NCI-H2029 treated with DMSO at 0.1 percent for 48 hours (cell line): ENCODE measurements at places on chromosomes 11 and 22.

GRCh38 chr11:15672825-15673224 lies 558.1 kb downstream of the INSC start:
- DNase-seq: no peak

GRCh38 chr22:33887173-33887572 lies 33.1 kb downstream of the LARGE1 start:
- DNase-seq: no peak

GRCh38 chr11:33773404-33773986 lies 825 bp downstream of the FBXO3 start:
- no peak for DNase-seq

GRCh38 chr11:85307366-85307765 lies 319.8 kb downstream of the DLG2 start:
- DNase-seq: no peak

GRCh38 chr11:27701355-27702105 lies 1.3 kb upstream of the BDNF start:
- DNase-seq: no peak

DNA sequence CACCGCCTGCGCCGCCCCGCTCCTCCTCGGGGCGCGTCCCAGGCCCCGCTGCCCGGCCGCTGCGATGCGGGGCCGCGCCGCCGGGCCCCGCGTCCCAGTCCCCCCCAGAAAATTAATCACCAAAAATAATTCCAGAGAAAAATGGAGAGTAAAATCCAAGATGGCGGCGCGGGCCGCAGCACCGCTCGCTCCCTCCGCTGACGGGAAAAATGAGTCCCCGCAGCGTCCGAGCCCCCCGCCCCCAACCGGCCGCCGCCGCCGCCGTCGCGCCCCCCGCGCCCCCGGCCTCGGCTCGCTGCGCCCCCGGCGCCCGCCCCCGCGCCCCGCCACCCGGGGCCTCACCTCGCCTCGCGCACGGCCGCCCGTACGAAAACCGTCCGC lies at the start of gene KMT5B:
KMT5B (minus strand) TSS at position 162 of the 381 bp plus-strand sequence. CDS start 23,220 bp downstream, outside the sequence.
- DNase-seq: no peak

- DNase-seq: no peak
Observed at GRCh38 chr11:86715611-86716010, 43.2 kb upstream of the ME3 start.

DNA sequence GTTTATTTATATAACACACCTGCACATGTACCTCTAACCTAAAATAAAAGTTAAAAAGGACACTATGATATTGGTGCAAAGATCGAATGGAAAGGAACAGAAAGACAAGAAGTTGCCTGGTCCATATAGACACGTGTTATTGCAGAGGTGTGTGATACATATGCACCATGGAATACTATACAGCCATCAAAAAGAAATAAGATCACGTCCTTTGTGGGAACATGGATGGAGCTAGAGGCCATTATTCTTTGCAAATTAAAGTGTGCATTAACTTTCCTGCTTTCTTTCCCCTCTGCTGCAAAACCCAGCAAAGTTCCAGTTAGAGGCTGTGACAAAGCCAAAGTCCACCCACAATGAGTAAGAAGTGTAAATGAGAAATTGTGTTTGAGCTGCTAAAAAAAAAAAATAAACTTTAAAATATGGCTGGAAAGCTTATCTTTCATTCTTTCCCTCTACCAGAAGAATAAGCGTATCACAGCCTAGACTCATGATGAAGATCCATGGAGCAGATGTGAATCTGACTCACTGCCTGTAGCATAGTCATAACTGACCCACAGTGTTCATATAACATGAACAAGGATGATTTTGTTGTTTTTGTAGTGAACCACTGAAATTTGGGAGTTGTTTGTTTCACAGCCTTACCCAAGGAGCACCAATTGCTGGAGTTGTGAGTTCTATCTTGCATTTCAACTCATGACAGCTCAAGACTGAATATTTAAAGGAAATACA lies 9.6 kb downstream of the OR52K1 start:
- DNase-seq: no peak

DNA sequence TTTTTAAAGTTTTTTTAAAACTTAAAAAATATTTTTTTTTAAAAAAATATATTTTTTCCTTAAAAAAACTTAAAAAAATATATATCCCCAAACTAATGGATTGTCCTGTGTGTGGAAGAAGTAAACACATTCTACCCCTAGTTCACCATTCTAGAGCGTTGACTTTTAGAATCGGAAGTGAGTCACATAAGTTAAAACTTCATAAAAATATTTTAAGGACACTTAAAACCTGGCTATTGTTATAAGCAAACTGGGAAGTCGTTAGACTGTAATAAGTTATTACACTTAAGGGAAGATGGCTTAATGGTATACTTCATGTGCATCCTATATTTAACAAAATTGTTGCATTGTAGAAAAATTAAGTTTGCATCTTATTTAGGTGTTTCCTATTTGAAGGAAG lies 21.1 kb downstream of the FAM118B start:
- DNase-seq: no peak

DNA sequence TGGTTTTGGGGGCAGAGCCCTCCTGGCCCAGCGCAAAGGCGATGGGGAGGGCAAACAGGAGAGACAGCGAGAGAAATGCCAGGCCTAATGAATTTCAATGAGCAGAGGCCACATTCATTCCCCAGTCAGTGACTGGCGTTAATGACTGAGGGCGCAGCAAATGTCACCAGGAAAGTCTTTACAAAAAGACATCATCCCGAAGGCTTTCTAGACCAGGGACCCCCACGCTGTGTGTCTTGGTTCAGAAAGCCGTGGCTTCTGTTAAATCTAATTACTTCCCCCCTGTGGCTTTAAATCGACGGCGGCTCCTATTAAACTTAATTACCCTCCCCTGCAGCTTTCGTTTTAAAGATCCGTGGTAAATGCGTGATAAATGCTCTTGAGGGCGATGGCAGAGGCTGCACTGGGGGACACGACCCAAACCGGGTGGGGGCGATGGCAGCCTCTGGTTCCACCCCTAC lies 1.6 kb upstream of the FGF19 start:
- DNase-seq: no peak

DNA sequence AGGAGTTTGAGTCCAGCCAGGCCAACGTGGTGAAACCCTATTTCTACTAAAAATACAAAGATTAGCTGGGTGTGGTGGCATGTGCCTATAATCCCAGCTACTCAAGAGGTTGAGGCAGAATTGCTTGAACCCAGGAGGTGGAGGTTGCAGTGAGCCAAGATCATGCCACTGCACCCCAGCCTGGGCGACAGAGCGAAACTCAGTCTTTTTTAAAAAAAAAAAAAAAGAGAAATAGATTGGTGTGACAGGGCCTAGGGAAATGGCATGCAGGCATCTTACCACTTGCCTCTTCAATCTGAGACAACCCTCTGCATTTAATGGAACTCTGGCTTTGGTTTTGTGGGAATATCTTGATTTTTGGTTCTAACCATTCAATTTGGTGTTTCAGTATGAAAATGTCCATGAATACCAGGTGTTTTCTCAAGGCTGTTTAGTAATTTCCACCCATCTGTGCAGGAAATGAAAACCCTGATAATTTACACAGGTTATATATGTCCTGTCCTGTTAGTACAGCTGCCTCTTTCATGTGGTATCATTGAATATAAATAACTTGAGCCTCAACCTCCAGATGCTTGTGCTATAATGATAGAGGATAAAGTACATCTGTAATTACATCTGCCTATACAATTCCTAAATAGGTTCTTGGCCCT lies 8.4 kb downstream of the XBP1 start:
- DNase-seq: no peak

DNA sequence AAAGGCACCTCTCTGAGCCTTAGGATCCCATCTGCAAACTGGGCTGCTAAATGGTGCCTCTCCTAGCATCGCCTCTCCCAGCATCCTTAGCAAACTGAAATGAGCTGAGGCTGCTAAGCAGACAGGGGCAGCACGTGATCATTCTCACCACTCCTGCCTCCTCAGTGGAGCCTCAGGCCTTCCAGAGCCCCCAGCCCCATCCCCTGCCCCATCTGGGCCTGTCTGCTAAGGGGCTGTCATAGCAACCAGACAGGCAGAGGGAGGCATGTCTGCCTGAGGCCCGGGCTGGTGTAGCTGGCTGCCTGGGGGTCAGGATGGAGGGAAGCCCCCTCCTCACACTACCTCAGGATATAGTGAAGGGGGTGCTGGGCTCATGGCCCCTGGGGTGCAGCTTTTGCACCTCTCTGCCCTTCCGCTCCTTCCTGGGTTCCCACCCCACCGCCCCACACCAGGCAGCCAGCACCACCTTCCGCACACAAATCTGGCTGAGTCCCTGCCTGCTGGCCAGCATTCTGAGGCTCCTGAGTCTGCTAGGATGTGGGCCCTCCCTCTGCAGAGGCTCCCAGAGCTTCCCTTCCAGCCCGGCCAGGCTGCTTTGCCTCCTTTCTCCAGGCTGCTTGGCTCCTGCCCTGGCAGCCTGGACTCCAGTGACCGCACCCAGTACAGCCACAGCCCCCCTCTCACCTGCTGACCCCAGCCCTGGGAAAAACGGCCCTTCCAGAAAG lies 47.5 kb upstream of the TTLL12 start:
- no peak for DNase-seq

- DNase-seq: no peak
Observed at GRCh38 chr11:112624431-112624830, 336.8 kb upstream of the NCAM1 start.

- no peak for DNase-seq
Observed at GRCh38 chr11:133219543-133219942, 312.8 kb downstream of the OPCML start.

- no peak for DNase-seq
Observed at GRCh38 chr11:111162305-111162704, 83.2 kb upstream of the POU2AF2 start.

- no peak for DNase-seq
Observed at GRCh38 chr11:65502274-65502554, 3.4 kb downstream of the MALAT1 start.

GRCh38 chr11:121206810-121207209 lies 85.8 kb upstream of the SC5D start:
- no peak for DNase-seq

DNA sequence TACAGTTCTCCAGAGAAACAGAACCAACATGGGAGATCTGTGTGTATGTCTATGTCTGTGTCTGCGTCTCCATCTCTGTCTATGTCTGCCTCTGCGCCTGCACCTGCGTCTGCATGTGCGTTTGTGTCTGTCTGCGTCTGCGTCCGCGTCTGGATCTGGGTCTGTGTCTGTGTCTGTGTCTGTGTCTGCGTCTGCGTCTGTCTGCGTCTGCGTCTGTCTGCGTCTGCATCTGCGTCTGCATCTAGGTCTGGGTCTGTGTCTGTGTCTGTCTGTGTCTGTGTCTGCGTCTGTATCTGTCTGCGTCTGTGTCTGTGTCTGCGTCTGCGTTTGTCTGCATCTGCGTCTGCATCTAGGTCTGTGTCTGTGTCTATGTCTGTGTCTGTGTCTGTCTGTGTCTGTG lies 88.4 kb upstream of the SLC22A12 start:
- no peak for DNase-seq

DNA sequence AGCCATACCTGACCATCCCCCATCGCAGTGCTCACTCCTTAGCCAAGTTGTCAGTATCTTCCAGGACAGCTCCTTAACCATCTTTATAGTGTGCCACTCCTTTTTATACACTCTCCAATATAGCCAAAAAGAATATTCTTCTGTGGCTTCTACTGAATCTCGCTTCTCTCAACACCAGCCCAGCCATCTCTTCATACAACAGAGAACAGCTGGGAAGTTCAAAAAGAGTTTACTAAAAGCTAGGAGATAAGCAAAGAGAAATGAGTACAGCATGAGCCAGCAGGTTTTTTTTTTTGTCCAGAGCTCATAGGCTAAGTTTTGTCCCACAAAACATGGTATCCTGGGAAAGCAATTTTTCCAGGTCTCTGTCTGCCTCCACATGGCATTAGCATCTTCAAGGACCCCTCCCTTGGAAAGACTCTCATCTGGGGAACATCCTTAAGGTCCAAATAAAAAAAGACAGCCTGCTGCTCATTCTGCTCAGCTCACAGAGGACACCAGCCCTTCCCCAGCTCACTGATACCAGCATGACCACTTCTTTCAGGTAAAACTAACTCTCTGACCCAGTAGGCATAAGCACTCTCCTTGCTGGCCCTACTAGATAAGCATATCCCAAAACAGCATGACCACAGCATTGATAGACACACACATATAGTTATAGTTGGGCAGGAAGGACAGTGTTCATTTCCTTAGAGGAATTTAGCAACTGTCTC lies 48.8 kb upstream of the YWHAH start:
- no peak for DNase-seq

DNA sequence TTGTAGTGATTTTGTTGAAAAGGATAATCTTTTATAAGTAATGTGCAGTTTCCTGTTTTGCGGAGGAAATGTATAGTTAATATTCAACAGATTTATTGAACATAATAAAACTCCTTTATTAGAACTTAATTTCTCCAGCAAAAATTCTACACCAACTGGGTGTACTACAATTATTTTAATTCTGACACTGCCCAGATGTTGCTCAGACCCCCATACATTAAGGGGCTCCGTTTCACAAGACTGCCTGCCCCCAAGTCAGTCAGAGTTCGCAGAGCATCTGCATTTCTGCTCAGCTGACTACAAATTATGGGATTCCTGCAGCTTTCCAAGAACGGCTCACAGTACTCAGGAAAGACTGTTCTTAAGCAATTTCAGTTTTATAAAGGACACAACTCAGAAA lies 6.2 kb downstream of the CEP57 start:
- no peak for DNase-seq

DNA sequence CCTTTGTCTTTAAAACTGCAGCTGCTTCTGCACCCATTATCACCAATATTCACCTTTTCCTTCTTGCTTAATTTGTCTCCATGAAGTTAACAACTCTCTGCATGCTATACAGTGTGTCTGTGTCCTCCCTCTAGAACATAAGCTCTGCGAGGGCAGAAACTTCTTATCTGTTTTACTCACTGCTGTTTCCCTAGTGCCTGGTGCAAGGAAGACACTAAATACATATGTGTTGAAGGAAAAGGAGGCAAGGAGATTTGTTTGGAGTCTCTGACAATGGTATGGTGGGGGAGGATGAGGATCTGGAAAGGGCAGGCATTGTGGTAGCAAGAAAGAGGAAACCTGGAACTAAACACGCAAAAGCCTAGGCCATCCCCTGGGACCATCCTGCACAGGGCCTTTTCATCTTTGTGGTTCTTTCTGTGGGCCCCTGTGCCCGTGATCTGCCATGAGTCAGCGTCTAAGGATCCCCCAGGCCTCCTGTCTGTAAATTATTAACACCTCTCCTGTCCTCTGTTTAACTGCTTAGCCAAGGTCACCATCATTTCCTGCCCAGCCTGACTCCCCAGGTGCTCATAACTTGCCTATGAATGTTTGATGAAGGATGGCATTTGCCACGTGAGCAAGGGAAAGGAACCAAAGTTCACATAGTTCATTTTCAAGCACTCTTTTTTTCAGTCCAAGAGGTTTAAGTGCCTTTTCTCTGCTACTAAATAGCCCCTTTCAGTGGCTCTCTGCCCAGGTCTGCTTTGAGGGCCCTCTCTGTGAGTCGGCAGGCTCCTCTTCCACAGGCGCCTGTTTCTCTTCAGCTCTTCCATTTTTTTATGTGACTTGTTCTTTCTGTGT lies 131.1 kb downstream of the RASSF10 start:
- peak; percentile 85 for DNase-seq

DNA sequence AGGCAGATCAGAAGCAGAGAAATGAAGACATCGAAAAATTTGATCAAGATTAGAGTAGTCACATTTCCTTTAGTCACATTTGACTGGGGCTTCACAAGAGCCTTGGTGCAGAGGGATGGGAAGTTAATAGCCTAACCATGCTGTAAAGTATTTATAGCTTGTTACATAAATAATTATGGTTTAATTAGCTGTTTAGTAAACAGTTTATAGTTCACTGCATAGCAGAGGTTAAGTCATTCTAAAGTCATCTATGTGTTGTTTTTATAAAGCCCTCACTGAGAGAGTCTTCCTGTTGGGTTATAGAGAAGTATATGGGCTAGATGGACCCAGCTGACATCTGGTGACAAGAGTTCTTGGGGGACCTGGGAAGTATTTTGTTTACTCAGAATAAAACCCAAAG lies 47.1 kb downstream of the INSC start:
- no peak for DNase-seq
